ENCODE measurements at places on chromosomes 13 and 19. TPM values are rescaled to one million over a fixed set of nuclear protein-coding genes. Genes with fewer than 3 reads are reported as not detected.

DNA sequence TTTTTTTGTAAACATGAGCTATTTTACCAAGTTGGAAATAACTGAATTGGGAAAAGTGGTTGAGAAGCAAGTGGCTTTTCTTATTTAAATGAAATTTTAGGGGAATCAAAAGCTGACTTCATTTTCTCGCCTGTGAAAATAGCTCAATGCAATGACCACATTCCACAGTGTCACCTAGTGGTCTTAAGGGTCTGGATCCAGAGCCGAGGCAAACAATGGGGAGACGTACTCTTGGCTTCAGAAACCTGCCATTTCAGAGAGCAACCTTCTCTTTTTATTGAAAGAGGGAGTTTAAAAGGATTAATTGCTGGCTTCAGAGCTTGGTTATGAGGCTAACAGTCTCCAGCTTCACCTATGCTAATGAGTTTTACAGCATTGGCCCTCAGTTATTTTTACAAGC, 39.7 kb upstream of the RXFP2 start:
- DNase-seq = no peak

- no peak for DNase-seq
Measured at GRCh38 chr13:26673890-26674289, 86.7 kb downstream of the GPR12 start.

GRCh38 chr19:4181053-4181508, 1.3 kb downstream of the SIRT6 start:
- no peak for DNase-seq

DNA sequence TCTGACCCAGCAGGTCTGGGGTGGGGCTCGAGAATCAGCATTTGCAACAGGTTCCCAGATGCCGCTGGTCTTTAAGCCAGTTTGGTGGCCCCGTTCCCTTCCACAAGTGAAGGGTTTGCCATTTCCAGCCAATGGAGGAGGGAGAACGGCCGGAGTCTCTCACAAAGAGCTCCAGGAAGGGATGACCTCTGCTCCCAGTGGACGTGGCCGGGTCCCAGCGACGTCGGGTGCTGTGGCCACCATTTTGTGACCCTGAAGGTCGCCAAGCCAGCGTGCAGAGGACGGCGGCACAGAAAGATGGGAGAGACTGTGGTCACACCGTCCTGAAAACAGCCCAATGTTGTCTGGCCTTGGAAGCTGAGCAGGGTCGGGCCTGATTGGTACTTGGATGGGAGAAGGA, 8.0 kb downstream of the SHC2 start:
- no peak for DNase-seq

ZNF667 gene
- total RNA-seq = not detected

DNA sequence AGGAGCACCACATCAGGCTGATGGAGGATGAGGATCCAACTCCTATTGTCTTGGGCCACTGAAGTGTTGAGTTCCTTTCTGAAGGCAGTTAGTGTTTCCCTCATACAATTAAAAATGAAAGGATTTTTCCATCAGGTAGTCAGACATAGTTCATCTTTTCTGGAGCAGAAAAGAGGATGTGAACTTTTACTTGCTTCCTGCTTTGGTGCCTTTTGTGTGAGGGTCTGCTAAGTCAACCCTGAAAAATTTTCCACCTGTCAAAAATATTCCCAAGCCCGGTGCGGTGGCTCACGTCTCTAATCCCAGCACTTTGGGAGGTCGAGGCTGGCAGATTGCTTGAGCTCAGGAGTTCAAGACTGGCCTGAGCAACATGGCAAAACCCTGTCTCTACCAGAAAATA, 43.9 kb downstream of the RGCC start:
- no peak for DNase-seq

GRCh38 chr13:108313382-108313781, 43.9 kb downstream of the TNFSF13B start:
- no peak for DNase-seq

GRCh38 chr19:11534948-11535347, 3.7 kb upstream of the CNN1 start:
- DNase-seq = no peak

Data from MG63 (cell line).